Osteoblast (primary cell): ENCODE measurements at places on chromosomes 12 and 14. TPM values are rescaled to one million over a fixed set of nuclear protein-coding genes. Genes with fewer than 3 reads are reported as not detected.
A peak's percentile ranks its signal among the peaks of the same experiment; 100 is the strongest.

Gene WNT1
- total RNA-seq = not detected in 2 replicates

GRCh38 chr14:103122947-103123633, at the start of gene TNFAIP2:
Gene TNFAIP2 (plus strand): TSS chr14:103123461. CDS start chr14:103126458, 2,997 bp downstream.
- DNase-seq = peak; percentile 94

DNA sequence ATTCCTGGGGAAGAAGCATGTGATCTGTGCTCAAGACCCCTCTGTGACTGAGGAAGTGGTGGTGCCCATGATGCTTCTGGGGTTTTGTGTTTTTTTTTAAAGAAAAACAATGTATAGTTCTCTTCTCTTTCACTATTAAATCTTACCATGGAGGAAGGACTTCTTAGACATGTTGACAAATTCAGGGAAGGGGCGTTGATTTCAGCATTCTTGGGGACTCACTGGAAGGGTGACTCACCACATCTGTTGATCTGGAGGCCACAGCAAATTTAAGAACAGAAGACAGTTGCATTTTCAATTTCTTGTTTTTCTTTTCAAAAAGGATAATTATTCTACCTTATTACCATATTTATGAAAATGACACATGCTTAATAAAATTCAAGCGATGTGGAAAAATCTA, 152.9 kb upstream of the RTL1 start:
- DNase-seq = peak; percentile 83

GRCh38 chr14:105034315-105035039, 13.6 kb upstream of the CDCA4 start:
- DNase-seq = no peak

Gene CCDC177
- total RNA-seq = not detected in 2 replicates

DNA sequence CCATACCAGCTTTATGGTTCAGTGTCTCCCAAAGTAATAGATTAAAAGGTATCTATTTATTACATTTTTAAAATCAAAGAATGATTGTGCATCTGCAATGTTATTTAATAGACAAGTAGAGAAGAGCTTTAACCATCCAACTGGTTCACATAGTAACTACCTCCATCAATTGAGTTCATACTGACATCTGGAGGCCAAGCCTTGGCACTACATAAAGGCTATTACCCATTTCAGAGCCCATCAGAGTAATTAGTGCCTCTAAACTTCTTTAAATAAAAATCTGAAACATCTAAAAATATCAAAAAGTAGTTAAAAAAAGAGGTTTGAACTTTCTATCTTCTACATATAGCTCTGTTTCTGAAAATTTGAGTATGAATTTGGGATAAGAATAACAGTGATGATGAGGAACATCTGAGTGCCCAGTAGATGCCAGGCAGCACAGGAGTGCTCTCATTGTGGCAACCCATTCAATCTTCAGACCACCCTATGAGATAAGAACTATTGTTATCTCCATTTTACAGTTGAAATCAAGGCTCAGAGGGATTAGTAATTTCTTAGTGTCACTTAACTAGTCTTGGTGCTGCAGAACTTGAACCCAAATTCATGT, 132.9 kb upstream of the DAAM1 start:
- peak; percentile 75 for DNase-seq

DNA sequence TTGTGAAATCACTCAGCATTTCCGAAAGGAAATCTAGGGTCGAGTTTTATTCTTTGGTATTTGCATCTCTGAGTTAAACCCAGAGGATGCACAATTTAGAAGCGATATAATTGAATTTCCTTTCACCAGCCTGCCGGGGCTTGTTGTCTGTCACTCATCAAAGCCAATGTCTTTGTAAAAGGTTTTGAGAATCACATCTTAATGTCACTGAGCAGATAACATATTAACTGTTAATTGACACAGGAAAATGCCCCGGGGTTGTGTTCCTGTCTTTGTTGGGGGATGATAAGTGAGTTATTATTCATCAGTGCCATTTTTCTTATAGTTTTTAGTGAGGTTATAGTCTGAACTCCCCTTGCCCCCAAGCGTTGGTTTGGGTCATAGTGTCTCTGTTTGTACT, 73.4 kb downstream of the DUSP6 start:
- no peak for DNase-seq

Gene TCL1A
- not detected in 2 replicates for total RNA-seq

GRCh38 chr12:39628836-39629235, 9.2 kb upstream of the ABCD2 start:
- no peak for DNase-seq

- DNase-seq = peak; percentile 94
Measured at GRCh38 chr14:54566410-54567223, at the start of gene SAMD4A. Gene SAMD4A (plus strand): TSS chr14:54567128. CDS start chr14:54567917, 789 bp downstream.

- no peak for DNase-seq
Measured at GRCh38 chr12:25824734-25825133, 133.7 kb upstream of the RASSF8 start.

DNA sequence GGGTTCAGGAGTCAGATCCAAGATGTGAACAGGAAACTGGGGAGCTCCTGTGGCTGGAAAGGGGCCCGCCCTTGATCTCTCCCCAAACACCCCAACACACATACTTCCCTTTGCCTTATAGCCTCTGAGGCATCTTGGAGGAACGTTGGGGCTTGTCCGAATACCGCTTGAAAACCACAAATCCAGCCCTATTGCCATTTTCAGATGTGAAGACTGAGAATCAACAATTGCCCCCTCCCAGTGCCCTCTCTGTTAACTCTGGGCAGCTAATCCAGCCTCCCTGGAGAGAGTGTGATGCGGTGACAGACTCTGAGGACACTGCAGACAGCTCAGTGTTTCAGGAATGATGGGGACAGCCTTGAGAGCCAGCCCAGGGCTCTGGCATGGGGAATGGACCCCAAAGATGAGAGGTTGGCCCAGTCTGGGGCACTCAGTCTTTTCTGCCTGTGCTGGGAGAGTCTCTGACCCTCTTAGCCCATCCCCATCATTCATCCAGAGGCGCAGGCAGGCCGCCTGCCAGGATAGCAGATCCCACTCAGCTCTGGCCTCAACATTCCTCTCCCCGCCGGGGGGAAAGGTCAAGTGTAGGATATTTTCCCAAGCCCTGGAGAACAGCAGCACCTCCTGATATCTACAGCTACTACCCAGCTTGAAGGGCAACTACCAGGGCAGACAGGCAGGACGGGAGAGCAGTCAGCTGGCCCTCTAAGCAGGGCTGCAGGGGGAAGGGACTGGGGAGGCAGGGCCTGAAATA, 24.6 kb upstream of the LTBP2 start:
- DNase-seq = peak; percentile 81
